ENCODE measurements at places on chromosomes 13 and 19.

GRCh38 chr19:39843919-39844793, 2.0 kb downstream of the FBL start:
- no peak for DNase-seq

DNA sequence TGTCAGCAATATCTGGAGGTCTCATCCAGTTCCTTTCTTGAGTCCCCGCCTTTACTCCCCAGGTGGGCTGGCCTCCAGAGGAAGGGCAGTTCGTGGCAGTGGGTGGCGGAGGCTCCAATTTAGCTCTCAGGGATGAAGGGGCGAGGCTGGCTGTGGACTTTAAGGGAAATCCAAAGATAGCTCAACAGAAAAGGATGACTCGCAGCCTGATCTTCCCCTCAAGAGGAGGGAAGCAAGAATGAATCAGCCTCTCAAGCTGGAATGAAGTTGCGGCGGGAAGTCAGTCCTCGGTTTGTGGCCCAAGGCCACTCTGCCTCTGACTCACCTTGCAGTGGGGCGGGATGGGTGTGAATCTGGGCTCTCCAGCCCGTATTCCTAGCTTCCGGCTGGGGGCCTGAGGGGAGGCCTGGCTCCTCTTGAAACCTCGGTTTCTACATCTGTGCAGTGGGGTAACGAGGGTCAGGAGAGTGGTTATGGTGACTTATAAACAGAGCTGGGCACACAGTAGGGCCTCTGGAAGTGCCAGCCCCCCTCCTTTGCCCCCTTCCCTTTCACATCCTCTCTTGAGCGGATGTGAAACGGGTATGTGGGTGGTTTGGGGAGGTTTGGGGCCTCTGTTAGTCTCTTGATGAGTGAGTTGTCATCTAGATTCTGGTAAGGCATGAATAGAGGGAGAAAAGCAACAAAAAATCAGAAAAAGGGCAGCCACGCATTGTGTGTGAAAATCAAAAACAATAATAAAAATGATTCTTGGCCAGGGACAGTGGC, 10.5 kb upstream of the SMG9 start:
- no peak for DNase-seq

- DNase-seq = no peak
Observed at GRCh38 chr13:51000571-51001260, 91.1 kb downstream of the RNASEH2B start.

- DNase-seq = no peak
Observed at GRCh38 chr19:36201684-36202083, 12.8 kb downstream of the ZNF565 start.

GRCh38 chr19:4831304-4831978, at the start of gene TICAM1:
TICAM1 (minus strand) TSS chr19:4831712; CDS start chr19:4818377, 13,335 bp downstream.
- no peak for DNase-seq

- no peak for DNase-seq
Observed at GRCh38 chr19:39987167-39987566, 9.7 kb upstream of the ZNF546 start.

GRCh38 chr19:18626906-18627305, 9.9 kb upstream of the KLHL26 start:
- DNase-seq = no peak

Data from neural crest cell (in vitro differentiated cells).